ENCODE measurements at places on chromosomes 5 and 9. TPM values are rescaled to one million over a fixed set of nuclear protein-coding genes. Genes with fewer than 3 reads are reported as not detected.
A peak's percentile ranks its signal among the peaks of the same experiment; 100 is the strongest.

Gene FGF10
- polyA plus RNA-seq = 5.7 TPM

DNA sequence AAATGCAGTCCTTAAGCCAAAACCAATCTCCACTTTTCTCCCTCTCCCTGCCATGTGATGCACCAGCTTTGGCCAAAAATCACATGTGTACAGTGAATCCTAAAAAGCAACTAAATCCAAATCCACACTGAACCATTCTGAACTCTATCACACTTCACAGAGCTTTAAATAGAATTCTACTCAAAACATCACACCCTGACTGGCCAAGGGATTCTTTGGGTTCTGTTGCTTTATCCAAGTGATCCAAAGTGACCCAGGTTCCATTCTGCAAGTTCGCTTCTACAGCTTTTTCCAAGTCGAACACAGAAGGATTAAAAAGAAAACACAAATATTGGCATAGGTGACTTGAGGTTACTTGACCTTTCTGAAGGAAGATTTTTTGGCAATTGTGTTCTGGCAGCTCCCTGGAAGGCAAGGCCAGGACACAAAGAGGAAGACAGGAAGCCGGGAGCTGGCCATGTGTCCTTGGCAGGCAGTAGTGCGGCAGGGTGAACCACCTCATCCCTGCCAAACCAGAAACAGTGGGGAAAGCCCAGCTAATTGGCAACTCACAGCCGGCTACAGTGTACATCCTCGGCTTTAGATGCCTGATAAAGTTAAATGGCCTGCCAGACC, 115.0 kb downstream of the NFIB start:
- DNase-seq = no peak

Gene NSG2
- 22.6 TPM for polyA plus RNA-seq

DNA sequence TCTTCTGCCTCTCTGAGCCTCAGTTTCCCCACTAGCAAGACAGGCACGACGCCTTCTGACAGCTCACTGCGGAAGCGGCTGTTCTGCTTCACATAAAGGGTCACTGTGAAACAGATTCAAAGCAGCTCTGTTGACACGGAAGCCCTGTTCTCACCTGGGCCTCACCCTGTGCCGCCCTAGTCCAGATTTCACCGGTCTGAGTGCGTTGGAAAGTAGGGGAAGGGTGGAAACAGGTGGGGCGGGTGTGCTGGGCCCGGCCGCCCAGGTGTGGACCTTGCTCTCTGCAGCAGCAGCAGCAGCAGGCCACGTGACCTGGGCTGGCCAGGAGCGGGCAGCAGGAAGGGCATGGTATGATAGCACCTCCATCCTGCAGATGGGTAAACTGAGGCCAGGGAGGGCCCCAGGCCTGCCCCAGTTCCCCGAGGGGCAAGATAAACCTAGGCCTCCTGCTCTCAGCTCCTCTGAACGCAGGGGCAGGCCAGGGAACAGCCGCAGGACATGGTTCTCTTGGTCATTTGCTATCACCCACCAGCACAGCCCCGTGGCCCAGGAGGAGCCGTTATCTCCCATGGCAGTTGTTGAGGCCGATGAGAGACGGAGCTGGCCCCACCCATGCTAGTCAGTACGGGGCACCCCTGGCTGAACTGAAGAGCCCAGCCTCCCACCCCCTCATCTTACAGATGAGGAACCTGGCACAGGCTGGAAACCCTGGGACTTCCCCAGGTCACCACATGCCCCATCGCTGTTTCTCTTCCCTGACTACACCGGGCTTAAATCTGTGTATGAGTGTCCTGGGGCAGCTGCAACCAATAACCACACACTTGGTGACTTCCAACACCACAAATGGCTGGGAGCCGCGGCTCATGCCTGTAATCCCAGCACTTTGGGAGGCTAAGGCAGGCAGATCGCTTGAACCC, 12.1 kb downstream of the PTGES2 start:
- peak; percentile 99 for DNase-seq

GRCh38 chr5:4720831-4721230, 419.3 kb upstream of the ADAMTS16 start:
- DNase-seq = no peak

Gene DDX4
- polyA plus RNA-seq = 0.10 TPM

Gene DENND1A
- polyA plus RNA-seq = 29.7 TPM

- peak; percentile 31 for DNase-seq
Observed at GRCh38 chr5:138274189-138274853, at the start of gene GFRA3. GFRA3 (minus strand) TSS chr5:138274621; CDS start chr5:138274424, 197 bp downstream.

Gene SPATA31A5
- polyA plus RNA-seq = not detected

DNA sequence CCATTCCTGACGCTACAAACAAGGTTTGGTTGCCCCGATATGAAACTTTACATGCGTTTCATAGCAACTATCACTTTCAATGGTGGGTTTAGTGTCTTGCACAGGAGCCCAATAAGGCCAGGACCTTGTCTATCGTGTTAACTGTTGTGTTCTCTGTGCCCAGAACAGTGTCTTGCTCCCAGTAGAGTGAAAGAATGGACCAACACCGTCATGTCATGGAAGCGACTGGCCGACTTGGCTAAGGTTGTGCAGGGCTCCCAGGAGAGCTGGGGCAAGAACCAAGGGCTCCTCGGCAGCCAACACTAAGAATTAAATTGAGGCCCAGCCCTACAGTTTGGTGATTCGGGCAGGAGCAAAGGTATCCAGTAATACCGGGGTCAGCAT, 498 bp upstream of the ARHGEF37 start:
- DNase-seq = no peak

GRCh38 chr9:18678821-18679590, 205.1 kb downstream of the ADAMTSL1 start:
- DNase-seq = no peak

DNA sequence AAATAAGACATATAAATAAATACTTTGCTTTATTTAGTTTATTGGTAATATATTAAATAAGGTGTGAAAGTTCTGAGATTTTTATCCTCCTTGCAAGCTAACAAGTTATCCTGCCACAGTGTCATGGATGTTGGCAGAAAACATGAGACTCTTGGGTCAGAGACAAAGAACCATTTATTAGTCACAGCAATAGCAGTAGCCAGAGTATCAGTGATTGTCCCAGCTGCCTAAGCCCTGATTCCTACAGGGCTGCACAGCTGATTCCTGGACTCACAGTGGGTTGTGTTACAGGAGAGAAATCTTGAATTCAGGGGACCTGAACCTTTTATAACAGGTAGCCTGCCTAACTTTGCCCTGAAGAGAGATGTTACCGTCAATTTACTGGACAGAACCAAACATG, 304.5 kb upstream of the ZNF608 start:
- DNase-seq = no peak

- no peak for DNase-seq
Observed at GRCh38 chr9:123191260-123191659, 77.1 kb downstream of the STRBP start.

- DNase-seq = no peak
Observed at GRCh38 chr5:178428341-178429155, 161.6 kb downstream of the COL23A1 start.

DNA sequence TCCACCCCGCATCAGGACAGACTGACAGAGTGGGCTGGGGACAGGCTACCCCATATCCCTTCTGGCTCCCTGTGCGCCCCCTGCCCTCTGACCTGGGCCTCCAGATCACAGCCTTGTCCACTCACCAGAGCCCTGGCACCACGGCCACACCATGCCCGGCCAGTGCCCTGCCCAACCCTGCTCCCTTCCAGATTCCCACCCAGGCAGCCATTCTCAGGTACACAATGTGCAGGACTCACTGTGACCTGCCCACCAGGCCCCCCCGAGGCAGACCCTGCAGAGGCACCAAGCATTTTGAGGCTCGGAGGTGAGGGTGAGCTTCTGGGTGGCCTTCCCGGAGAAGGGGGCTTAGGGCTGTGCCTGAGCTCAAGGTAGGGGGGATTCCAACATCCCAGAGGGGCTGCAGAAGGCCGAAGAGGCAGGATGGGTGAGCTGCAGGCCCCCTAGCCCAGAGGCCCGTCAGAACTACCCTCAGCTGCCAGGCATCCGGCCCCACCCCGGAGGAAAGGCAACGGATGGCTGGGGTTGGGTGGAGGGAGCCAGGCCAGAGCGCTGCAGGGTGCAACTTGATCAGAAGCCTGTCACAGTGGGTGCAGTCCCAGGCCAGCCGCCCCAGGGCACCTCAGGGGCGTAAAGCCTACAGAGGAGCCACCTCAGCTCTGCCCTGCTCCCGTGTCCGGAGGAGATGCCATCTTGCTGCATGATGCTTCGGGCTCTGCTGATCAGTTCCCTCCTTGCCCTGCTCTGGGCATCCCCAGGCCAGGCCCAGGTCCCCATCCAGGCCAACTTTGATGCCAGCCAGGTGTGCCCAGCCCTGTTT, at the start of gene LCNL1:
Gene LCNL1, plus strand, starts transcription at position 762 of the 820 bp plus-strand sequence. CDS start 594 bp downstream, outside the sequence.
- no peak for DNase-seq

DNA sequence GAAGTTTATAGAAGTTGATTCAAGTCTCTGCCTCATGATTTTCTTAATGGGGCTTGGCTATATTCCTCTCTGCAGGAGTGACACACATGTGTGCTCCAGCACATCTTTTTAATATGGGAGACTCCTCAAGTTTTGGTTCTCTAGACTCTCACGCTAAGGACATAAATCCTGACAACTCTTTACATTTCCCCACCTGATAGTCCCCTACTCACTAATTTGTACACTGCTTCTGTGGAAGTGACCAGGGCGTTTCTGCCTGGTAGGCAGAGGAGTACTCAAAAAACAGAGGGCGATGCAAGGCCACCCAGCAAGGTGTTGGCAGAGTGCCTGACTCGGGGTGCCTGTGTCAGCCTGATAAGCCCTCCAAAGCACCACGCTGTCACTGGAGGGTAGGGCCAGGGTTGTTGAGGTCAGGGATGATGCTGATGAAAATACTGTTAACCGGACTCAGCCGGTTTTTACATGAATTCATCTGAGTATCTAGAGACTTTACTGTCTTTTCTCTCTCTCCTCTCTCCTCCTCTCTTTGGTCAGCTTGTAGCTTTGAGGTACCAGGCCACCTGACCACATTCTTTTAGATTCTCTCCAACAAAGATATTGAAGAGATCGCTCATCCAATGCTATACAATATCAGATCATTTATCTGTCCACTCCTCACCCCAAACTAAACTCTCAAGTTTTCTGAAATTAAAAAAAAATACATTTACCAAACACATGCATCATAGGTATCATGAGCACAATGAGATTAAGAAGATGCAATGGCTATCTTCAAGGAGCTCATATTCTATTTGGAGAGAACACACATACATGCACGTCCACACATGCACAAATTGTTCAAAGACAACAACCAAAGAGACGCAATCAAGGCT, 205.2 kb downstream of the PIK3R1 start:
- DNase-seq = no peak

- DNase-seq = no peak
Observed at GRCh38 chr5:63690546-63690945, 271.7 kb downstream of the HTR1A start.

GRCh38 chr9:121870271-121870670, 218.8 kb downstream of the DAB2IP start:
- DNase-seq = no peak

- peak; percentile 38 for DNase-seq
Observed at GRCh38 chr5:123088031-123088805, 823 bp upstream of the PRDM6 start.

DNA sequence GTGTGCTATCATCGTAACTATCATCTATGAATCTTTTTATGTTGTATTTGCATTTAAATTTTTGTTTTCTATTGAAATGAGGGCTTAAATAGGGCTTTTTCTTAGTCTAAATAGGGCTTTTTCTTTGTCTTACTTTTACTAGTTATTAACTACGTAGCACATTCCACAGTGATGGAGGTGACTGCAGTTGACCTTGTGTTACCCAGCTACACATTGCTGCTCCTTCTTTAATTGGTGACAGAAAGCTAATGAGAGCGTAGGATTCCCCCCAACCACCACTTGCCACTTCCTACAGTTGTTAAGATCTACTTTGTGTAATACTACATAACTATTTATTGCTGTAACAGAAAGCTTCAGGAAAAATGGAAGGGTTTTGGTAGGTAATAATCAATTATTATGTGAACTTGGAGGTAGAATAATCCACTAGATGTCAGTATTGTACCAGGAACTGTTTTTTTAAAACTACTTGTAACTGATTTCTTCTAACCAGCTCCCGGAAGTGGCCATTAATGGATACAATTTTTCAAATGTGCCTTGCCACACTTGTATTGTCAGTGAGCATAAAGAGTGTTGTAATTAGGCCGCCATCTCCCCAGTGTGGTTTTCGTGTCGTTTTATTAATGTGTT, 18.0 kb downstream of the MTRR start:
- DNase-seq = peak; percentile 42

GRCh38 chr9:68750255-68750654, 45.2 kb downstream of the PIP5K1B start:
- DNase-seq = no peak

Gene SLC6A3
- polyA plus RNA-seq = 0.13 TPM

- DNase-seq = no peak
Observed at GRCh38 chr9:76996700-76997099, 22.8 kb upstream of the FOXB2 start.

- no peak for DNase-seq
Observed at GRCh38 chr9:19385786-19386501, 5.9 kb upstream of the RPS6 start.

DNA sequence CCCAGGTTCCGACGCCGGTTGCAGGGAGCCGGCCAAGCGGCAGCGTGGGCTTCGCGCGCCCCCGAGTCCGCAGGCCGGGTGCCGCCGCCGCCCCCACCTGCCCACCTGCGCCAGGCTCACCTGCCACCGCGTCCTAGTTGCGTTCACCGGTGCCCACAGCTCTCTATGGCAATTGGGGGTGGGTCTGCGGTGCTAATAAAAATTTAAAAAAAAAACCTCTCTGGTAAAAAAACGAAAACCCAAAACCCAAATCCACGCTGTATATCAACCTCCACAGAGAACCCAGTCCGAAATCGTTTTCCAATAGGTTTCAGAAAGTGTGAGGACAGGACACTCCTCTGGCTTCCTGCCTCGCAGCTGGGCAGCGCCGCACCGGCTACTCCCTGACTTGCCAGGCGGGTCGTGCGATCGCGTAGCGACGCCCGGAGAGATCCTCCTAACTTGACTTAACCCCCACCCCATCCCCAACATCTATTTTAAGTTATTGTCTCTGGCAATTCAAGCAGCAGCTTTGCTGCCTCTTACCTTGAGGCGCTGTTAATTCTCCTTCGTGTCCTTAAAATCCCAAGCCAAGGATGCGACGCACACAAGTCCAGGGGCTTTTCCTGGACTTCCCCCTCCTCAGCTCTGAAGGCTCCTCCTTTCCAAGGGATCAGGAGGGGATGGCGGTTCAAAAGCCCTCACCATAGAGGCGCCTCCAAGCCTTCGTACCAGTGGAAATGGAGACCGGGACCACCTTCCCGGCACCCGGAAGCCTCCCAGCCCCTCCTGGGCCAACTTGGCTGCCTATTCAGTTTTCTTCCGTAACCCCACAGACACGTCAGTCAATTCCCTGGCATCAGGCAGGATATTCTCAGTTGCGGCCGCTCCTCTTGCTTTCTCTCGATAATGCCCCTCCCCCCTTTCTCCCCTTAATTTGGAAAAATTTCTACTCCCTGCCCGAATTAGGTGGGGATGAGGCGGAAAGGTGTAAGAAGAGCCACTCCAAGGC, 1639.4 kb upstream of the C9orf72 start:
- peak; percentile 14 for DNase-seq

DNA sequence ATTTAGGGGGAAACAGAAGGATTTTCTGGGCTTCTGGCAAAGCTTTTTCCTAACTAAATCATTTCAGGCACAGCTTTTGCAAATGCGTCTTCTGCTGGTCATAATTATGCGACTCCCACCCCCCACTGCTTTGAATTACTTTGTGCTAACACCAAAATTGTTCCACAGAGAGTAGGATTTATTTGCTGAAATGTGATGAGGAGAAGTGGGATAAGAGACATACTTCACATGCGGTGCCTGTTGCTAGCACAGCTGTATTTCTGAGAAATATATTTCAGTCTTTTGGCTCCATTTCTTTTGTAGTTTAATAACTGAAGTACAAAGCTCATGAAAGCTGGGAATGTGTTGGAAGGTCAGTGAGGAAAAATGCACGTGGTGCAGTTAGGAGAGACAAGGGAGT, 83.2 kb upstream of the TAS2R1 start:
- DNase-seq = no peak

Gene HTR1A
- polyA plus RNA-seq = not detected

Gene CERCAM
- 19.9 TPM for polyA plus RNA-seq
